ENCODE measurements at places on chromosomes 16 and 17. TPM values are rescaled to one million over a fixed set of nuclear protein-coding genes. Genes with fewer than 3 reads are reported as not detected.
A peak's percentile ranks its signal among the peaks of the same experiment; 100 is the strongest.

The GTF3C1 gene
- total RNA-seq = 40.8 TPM

- H3K36me3 ChIP-seq = no peaks in the 10 kb centered on the region
- no peak for DNase-seq
- no peak overlapping the region for H3K27ac ChIP-seq
- H3K27me3 ChIP-seq = peaks cover 59% of the 10 kb centered on the region
These were observed 5.8 kb downstream of the PPY start for GRCh38 chr17:43936434-43936833.

The CNTNAP4 gene
- total RNA-seq = 0.28 TPM

DNA sequence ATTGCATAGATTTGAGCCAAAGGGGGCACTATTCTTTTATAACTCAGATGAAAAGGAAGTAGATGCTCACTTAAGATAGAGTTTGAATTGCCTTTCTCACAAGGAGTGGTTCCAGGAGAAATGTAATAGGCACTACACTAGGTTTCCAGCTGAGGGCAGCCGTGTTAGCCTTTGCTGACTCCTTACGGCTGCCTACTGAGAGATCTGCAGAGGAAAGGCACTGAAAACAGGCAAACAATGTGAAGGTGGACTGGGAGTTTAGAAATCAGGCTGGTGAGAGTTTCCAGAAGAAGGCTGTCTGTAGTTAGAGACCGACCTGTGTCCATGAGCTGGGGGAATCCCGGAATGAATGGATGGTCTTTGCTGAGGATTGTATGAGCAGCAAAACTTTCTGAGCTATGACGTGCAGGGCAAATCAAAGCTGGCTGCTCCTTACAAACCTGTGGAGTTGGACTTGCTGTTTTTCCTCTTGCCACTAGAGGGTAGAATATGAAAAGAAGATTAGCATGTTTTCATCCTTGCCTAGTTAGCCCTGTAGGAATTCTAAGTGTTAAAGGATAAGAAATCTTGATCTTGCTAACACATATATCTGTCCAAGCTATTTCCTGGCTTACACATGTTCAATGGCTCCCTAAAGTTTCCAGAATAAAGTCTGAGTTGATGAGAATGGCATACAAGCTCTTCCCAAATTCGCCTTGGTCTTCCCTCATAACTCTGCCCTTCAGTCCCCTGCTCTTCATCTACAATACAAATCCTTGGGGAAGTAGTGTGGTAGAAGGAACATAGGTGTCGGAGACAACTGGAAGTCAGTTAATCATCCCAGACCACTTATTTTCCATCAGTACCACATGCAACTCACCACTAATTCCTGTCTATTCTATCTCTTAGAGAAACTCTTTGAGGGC, 20.1 kb upstream of the TAOK1 start:
- peak; percentile 63 for DNase-seq
- no peaks in the 10 kb centered on the region for H3K27me3 ChIP-seq
- H3K36me3 ChIP-seq = no peaks in the 10 kb centered on the region
- no peak overlapping the region for H3K4me3 ChIP-seq
- H3K27ac ChIP-seq = no peak overlapping the region

GRCh38 chr16:24698308-24698707, 31.1 kb upstream of the TNRC6A start:
- H3K27ac ChIP-seq = no peak overlapping the region
- H3K4me3 ChIP-seq = no peak overlapping the region
- no peak for DNase-seq
- H3K27me3 ChIP-seq = no peaks in the 10 kb centered on the region
- H3K4me1 ChIP-seq = no peaks in the 10 kb centered on the region

- no peak overlapping the region for H3K27ac ChIP-seq
- no peaks in the 10 kb centered on the region for H3K36me3 ChIP-seq
- no peak overlapping the region for H3K4me3 ChIP-seq
- no peaks in the 10 kb centered on the region for H3K27me3 ChIP-seq
- no peak for DNase-seq
These were observed 124.2 kb downstream of the TMEM132E start for GRCh38 chr17:34703533-34703932.

The EXOC3L1 gene
- 0.57 TPM for total RNA-seq

- DNase-seq = no peak
- no peaks in the 10 kb centered on the region for H3K27me3 ChIP-seq
- no peaks in the 10 kb centered on the region for H3K36me3 ChIP-seq
- no peak overlapping the region for H3K27ac ChIP-seq
These were observed 21.1 kb upstream of the NSMCE1 start for GRCh38 chr16:27289669-27290068.

GRCh38 chr16:86761111-86762031, 183.0 kb downstream of the FOXL1 start:
- peak; percentile 13 for DNase-seq
- no peaks in the 10 kb centered on the region for H3K36me3 ChIP-seq
- no peak overlapping the region for H3K4me3 ChIP-seq
- H3K4me1 ChIP-seq = no peaks in the 10 kb centered on the region
- H3K27me3 ChIP-seq = peaks cover 33% of the 10 kb centered on the region

GRCh38 chr16:87487361-87487924, 5.4 kb downstream of the ZCCHC14 start:
- H3K27ac ChIP-seq = no peak overlapping the region
- peaks cover 33% of the 10 kb centered on the region for H3K27me3 ChIP-seq
- no peak for DNase-seq
- no peaks in the 10 kb centered on the region for H3K36me3 ChIP-seq

DNA sequence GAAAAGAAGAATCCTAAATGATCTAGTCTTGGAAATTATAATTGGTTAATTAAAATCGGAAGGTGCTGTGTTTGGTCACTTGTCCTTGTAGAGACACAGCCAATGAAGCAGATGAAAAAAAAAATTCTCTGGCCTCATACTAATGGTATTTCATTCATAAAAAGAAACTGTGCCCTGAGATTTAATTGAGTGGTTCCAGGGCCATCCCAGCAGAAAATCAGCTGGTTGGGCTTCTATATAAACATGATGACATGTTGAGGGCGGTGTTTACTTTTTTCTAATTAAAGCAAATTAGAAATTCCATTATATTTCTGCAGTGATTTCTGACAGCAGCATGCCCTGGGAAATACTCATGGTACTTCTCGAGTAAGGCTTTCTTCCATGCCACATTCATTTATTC, 191.9 kb upstream of the KCNJ16 start:
- no peaks in the 10 kb centered on the region for H3K27me3 ChIP-seq
- H3K36me3 ChIP-seq = no peaks in the 10 kb centered on the region
- no peak for DNase-seq
- H3K4me3 ChIP-seq = no peak overlapping the region

DNA sequence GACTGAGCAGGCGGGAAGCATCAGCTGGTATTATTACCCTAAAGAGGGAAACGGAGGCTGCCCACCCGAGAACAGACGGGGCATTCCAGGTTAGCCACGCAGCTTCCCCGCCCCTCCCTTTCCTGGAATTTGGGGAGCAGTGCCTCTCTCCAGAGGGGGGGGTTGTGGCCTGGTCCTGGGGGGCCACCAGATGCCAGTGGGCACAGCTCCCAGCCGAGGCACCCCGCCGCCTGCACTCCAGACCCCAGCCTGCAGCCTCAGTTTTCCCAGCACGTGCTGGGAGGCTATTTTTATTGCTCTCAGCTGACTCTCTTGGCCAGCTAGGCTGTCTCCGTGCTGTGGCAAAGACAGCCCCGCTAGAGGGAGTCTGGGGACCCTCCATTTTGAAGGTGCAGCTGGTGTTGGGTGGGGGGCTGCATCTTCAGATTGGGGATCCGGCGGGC, 62.7 kb upstream of the GSE1 start:
- no peak overlapping the region for H3K27ac ChIP-seq
- no peak for DNase-seq
- H3K27me3 ChIP-seq = no peaks in the 10 kb centered on the region
- no peaks in the 10 kb centered on the region for H3K36me3 ChIP-seq

The ANKRD40CL gene
- not detected for total RNA-seq

- DNase-seq = no peak
- no peaks in the 10 kb centered on the region for H3K36me3 ChIP-seq
- no peak overlapping the region for H3K4me3 ChIP-seq
- no peak overlapping the region for H3K27ac ChIP-seq
- H3K27me3 ChIP-seq = no peaks in the 10 kb centered on the region
These were observed 161.4 kb downstream of the SDK2 start for GRCh38 chr17:73482894-73483293.

The AANAT gene
- not detected for total RNA-seq

The PTX4 gene
- total RNA-seq = 0.05 TPM

GRCh38 chr16:78990309-78990701, 610.2 kb downstream of the MAF start:
- H3K4me3 ChIP-seq = no peak overlapping the region
- H3K4me1 ChIP-seq = no peaks in the 10 kb centered on the region
- no peak for DNase-seq
- no peaks in the 10 kb centered on the region for H3K27me3 ChIP-seq
- no peak overlapping the region for H3K27ac ChIP-seq

DNA sequence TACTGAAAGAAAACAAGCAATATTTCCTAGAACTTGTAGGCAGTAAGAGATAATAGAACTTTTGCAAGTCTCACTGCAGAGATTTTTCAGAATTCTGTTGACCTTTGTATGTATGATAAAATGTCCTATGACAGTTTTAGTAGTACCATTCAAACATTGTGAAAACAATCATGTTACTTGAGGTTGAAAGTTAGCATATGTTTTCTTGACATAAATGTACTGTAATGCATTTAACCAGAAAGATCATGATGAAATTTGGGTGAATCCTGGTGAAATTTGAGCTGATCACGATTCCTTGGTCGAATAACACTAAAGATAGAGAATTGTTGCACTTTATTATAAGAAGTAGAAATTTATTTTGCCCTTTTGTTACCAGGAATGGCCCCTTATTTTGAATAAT, 85.7 kb downstream of the TAOK1 start:
- H3K36me3 ChIP-seq = peaks cover 46% of the 10 kb centered on the region
- no peak overlapping the region for H3K27ac ChIP-seq
- no peak overlapping the region for H3K4me3 ChIP-seq
- H3K4me1 ChIP-seq = no peaks in the 10 kb centered on the region
- H3K27me3 ChIP-seq = no peaks in the 10 kb centered on the region
- DNase-seq = no peak

The MYO1D gene
- total RNA-seq = 5.7 TPM

The CCDC40 gene
- 0.57 TPM for total RNA-seq

The LGALS9B gene
- total RNA-seq = 0.05 TPM

DNA sequence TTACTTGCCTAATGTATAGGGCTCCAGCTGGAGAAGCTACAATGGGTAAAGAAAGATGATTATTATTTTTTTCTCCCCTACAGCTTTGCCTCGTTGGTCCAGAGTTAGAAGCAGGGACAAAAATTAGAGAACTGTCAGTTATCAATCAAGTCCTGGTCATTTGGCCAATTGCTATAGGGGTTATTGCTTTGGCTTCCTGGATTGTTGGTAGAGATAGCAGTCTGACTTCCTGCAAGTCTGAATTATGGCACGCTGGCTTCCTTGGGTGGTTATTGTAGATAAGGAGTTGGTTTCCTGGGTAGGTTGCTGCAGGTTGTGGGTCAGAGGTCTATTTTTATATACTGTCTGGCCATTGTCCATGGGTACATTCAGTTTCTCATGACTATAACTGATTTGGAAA, 84.7 kb upstream of the ELAC2 start:
- H3K27ac ChIP-seq = no peak overlapping the region
- no peaks in the 10 kb centered on the region for H3K27me3 ChIP-seq
- no peaks in the 10 kb centered on the region for H3K36me3 ChIP-seq
- DNase-seq = no peak
- H3K4me3 ChIP-seq = no peak overlapping the region
- no peaks in the 10 kb centered on the region for H3K4me1 ChIP-seq

The KRT9 gene
- 1.7 TPM for total RNA-seq

DNA sequence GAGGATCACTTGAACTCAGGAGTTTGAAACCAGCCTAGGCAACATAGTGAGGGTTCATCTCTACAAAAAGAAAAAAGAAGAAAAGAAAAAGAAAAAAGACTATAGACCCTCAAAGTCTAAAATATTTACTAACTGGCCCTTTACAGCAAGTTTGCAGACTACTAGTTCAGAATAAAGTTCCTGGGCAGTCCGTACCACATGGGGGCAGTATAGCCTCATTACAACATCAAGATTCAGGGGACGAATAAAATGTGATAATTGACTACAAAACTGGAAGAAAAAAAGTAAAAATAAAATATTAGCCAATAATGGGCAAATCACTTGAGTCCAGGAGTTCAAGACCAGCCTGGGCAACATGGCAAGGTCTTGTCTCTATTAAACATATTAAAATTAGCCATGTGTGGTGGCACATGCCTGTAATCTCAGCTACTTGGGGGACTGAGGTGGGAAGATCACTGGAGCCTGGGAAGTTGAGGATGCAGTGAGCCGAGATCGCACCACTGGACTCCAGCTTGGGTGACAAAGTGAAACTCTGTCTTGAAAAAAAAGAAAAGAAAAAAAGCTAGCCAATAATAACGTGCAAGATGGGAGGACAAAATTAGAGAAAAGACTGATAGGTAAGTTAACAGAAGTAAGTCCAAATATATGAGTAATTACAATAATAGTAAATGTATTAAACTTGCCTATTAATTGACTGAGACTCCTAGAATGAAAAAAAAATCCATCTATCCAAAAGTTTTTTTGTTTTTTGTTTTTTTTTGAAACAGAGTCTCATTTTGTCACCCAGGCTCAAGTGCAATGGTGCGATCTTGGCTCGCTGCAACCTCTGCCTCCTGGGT, 129.4 kb upstream of the SEC14L1 start:
- no peak overlapping the region for H3K4me3 ChIP-seq
- DNase-seq = peak; percentile 32
- H3K36me3 ChIP-seq = no peaks in the 10 kb centered on the region

DNA sequence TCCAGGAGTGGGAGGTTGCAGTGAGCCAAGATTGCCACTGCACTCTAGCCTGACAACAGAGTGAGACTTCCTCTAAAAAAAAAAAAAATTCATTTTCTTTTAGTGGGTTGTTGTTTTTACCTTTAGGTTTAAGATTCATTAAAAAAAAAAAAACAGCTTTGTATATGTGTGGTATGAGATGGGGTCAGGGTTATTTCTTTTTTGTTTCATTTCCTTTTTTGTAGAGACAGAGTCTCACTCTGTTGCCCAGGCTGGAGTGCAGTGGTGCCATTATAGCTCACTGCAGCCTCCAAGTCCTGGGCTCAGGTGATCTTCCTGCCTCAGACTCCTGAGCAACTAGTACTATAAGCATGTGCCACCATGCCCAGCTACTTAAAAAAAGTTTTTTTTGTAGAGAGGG, 47.0 kb downstream of the BCAS3 start:
- H3K36me3 ChIP-seq = no peaks in the 10 kb centered on the region
- H3K4me1 ChIP-seq = no peaks in the 10 kb centered on the region
- no peaks in the 10 kb centered on the region for H3K27me3 ChIP-seq
- no peak for DNase-seq
- H3K4me3 ChIP-seq = no peak overlapping the region

- no peak overlapping the region for H3K27ac ChIP-seq
- H3K4me1 ChIP-seq = no peaks in the 10 kb centered on the region
- no peaks in the 10 kb centered on the region for H3K36me3 ChIP-seq
- no peaks in the 10 kb centered on the region for H3K27me3 ChIP-seq
These were observed 90.0 kb downstream of the ELAC2 start for GRCh38 chr17:12927541-12928425.
